ENCODE measurements at places on chromosomes 16 and 17.
A peak's percentile ranks its signal among the peaks of the same experiment; 100 is the strongest.

DNA sequence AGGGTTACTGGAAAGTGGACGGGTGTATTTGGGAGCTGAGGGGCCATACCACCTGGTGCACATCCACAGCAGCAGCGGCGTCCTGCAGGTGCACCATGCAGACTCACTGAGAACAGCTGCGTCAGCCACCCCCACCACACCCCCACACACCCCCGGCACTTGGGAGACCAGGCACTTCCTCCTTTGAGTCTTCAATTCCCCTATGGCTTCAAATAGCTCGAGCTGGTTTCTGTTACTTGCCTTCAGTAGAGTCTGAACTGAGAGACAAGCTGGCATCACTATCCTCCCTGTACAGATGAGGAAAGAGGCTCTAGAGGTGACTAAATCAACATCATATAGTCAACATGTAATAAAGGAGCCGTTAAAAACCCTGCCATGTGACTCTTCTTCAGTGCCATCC, 15.4 kb downstream of the CUEDC1 start:
- DNase-seq, result peak; percentile 16

DNA sequence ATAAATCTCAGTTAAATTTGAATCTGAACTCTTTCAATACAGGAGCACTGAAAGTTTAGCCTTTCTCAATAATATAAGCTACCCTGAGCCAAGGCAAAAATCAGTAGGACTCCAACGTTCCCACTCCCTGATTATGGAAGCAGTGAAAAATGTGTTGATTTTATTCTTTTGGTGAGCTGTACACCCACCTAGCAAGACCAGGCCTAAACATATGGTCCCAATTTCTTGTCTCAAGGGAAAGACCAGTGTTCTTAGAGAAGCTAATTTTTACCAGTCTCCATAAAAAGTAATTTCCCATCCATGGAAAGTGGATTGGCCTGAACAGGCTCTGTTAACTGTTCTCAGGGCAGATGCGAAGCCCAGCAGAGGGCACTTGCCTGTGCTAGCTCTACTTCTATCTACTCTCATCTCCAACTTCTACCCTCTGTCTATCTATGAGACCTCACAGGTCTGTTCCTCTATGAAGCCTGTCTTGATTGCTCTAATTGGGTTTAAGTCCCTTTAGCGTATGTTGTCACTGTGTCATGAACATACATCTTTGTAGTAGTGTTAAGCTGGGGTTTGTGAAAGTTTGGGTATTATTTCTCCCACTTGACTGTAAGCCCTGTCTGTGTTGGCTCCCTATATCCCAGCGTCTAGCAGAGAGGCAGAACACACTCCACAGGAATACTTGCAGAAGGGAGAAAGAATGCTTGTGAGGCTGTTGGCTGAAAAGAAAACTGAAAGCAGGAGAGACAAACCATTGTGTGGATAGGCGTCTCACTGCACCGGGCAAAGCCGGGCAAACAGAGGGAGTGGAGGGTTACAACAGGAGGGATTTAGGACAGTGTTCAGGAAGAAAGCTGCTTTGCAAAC, 167.1 kb upstream of the MAF start:
- no peak for DNase-seq

GRCh38 chr17:75047398-75048098, 523 bp downstream of the KCTD2 start:
- peak; percentile 39 for DNase-seq

DNA sequence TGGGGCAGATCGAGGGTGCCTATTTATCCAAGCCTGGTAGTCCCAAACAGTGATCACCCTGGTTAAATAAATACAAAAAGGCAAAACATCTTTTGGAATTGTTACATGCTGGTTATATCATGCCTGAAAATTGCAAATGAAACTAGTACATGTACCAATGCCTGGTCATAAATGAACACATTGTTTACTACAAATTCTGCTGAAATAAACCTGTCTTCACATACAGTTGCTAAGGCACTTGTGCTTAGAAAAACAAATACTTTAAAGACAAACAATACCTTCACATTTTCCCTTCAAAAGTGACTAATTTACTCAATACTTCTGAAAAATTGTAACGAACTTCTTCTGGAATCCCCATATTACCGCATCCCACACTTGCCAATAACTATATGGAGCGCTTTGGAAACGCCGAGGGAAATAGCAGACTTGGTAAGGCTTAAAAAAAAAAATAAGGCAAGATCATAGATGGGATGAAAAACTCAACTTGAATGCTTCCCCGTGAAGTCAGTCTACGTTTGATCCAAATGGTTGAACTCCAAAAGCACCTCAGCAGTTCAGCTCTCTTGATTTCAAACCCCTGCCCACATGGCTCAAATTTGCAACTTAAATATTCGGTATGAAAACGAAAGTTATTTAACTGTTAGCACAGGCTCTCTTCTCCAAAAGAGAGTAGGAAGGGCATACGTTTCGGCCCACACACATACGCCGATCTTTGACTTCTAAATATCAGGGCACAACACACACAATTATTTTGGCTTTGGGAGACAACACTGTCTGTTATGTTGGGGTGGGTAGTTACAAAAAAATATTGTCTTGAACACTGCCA, 264.5 kb downstream of the NTN1 start:
- DNase-seq, result no peak

DNA sequence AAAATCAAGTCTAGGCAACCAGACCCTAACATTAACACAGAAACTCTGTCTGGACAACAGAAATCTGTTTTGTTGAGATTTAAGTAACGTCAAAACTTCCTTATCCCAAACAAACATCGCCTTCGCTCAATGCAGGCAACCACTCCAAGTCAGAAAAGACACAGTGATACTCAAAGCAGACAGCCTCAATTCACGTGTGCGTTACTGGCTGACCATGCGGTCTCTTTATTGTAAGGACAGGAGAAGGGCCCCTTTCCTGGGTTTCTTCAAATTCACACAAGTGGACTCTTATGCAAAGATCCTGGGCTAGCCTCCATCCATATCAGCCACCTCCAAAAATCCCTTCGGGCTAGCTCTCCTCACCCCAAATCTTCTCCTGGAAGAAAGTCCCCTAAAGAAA, 467.7 kb downstream of the SOX9 start:
- DNase-seq, result no peak

- no peak for DNase-seq
Observed at GRCh38 chr16:68228652-68229051, 7.3 kb downstream of the ESRP2 start.

DNA sequence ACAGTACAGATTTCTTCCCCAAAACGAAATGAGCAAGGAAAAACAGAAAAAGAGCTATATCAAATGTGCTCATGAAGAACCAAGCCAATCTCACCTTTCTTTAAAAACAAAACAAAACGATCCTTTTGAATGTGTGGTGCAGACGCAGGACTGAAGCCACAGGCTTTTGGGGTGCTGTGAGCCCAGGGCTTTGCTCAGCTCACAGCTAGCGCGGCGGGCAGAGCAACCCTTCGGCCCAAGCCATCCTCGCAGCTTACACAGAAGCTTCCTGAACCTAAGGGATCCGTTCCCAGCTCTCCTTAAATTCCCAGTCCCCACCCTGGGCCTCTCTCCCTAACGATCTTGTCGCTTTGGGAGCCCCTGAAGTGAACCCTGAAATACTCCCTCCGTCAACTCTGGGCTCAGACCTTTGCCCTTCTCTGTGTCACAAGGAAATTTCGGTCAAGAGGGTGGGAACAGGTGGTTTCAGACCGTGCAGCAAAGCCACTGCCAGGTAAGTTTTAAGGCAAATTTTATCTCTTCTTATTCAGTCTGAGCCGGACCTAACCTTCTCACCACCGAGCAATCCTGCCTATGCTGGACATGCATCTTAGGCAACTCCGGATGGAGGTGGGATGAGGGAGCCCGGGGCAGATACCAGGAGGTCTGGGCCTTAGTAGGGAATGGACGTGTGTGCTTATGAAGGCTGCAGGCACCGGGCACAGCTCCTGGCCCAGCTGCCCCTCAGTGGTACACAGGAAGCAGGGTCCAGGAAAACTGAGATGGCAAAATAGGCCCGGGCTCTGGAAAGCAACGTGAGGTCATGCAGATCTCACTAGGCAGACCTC, 52.0 kb downstream of the COTL1 start:
- DNase-seq, result no peak

- DNase-seq, result peak; percentile 4
Observed at GRCh38 chr17:57277923-57278604, 21.7 kb downstream of the MSI2 start.

DNA sequence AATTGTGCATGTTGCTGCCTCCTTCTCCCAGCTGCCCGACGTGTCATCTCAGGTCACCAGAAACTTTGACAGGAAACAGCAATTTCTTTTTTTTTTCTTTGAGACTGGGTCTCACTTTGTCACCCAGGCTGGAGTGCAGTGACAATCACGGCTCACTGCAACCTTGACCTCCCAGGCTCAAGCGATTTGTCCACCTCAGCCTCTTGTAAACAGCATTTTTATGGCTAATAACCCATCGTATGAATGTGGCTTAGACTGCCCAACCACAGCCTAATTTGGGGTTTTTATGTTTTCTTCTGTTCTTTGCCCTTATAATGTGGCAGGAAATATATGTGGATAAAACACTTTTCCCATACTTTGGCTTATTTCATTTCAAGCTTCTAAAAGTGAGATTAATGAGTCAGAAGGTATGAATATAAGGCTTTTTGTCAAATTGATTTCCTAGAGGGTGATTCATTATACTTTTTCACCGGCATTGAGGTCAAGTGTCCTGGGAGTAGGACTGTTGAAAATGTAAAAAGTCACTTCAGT, 31.0 kb upstream of the SLC5A10 start:
- no peak for DNase-seq

GRCh38 chr16:83211711-83212110, 584.9 kb downstream of the CDH13 start:
- no peak for DNase-seq

GRCh38 chr16:17306745-17307144, 164.0 kb downstream of the XYLT1 start:
- DNase-seq, result no peak

DNA sequence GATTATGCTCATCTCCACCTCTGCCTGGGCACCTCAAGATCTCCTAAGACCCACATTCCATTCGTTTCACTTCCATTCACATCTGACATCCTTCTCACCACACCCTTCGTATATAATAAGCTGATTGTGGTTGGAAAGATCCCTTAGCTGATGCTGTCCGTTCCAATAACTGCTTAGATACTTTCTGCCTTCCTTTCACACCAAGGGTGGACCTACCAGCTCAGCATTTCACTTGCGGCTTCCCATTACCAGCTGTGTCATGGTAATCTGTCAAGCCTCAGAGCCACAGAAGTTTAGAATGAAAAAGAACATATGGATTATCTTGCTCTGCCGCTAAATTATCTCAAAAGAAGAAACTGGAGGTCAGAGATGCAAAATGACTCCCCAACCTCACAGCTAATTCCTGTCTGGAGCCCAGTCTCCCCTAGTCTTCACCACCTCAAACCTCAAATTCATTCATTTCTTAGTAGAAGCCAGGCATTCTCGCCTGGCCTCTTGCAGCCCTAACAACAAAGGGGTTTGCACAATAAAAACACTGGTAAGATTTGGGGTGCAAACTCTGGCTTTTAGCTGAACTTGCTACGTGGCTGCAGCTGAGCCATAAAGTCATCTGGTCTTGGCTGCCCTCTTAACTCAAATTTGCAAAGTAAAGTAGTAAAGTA, 182.8 kb upstream of the HS3ST3A1 start:
- DNase-seq, result no peak

GRCh38 chr16:5826332-5826731, 728.7 kb upstream of the EEF2KMT start:
- no peak for DNase-seq

- peak; percentile 10 for DNase-seq
Observed at GRCh38 chr17:48374650-48375230, 55.3 kb downstream of the SKAP1 start.

GRCh38 chr16:69831212-69832123, 69.3 kb downstream of the WWP2 start:
- DNase-seq, result no peak

DNA sequence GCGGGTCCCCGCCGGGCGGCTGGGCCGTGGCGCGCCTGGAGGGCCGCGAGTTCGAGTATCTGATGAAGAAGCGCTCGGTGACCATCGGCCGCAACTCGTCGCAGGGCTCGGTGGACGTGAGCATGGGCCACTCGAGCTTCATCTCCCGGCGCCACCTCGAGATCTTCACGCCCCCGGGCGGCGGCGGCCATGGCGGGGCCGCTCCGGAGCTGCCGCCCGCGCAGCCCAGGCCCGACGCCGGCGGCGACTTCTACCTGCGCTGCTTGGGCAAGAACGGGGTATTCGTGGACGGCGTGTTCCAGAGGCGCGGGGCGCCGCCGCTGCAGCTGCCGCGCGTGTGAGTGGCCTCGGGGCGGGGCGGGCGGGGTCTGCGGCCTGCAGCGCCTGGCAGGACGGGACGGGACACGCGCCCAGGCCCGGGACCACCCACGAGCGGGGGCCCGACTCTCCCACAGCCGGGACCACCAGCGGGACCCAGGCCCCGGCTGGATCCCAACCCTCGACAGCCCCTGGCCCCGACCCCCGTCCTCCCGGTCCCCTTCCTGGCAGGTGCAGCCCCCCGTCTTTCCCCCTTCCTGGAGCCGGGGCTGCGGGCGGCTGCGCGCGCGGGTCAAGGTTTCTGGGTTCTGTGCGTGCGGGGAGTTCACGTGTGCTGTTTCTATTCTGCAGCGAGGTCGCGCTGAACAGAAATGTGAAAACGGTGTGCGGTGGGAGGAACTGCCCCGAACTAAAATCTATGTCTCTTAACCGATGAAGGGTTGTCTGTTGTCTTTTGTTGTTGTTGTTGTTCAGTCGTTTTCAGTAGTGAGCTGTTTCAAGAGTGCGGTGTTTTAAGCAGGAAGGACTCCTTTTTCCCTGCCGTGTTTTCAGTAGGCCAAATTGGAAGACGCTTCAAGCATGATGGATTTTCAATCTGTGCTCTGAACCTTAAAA, 705 bp downstream of the FOXK2 start:
- peak; percentile 42 for DNase-seq

- no peak for DNase-seq
Observed at GRCh38 chr16:72794319-72794718, 253.6 kb downstream of the ZFHX3 start.

DNA sequence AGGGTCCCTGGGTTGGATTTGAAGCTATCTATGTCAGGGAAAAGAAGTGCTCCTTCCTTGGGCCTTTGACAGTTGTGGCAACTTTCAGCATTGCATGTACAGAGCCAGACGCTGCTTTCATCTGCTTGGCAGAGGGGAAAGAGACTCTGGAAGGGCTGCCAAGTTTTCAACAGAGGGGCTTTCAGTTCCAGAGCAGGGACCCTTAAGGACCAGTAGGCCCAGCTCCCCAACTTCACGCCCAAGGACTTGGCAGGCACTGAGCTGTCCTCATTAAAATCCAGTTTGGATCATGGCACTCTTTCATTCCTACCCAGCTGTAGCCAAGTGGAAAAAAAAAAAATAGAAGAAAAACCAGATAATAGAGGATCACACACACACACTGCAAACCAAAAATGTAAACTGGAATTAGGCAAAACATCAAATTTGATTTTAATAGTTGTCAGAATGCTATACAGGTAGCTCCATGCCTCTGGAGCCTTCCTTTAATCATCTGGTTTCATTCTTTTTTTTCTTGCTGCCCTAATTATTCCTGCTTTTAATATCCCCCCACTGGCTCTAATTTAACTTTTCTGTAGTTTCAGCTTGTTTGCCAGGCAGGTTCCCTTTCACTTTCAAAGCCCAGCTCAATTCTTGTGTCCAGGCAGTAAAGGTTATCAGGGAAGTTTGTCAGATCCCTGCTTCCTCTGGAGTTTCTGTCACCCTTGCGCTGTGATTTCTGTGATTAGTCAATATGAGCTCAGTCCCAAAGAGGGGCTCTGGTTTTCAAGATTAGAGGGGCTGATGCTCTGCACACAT, 702.6 kb upstream of the CDH8 start:
- DNase-seq, result no peak
